AG08396 (cell line): ENCODE measurements at places on chromosomes 4 and X.

DNA sequence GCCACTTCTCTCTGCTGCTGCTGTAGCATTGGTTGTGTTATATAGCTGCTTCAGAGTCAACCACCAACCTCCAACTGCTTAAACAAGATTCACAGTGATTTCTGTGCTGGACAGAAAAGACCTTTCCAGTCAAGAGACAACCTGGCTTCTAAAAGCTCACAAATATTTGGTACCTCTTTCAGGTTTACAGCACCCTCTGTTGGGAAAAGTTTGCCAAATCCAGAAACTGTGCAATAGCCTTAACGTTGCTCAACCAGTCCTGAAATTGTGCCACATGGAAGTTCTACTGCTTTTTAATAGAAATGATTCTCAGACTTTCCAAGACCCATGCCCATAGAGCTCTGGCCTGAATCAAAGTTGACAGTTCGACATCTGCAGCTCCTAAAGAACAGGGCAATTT, 842.1 kb upstream of the HTR2C start:
- peak; percentile 7 for DNase-seq

GRCh38 chrX:53481816-53482465, 47.8 kb upstream of the HSD17B10 start:
- peak; percentile 59 for DNase-seq

DNA sequence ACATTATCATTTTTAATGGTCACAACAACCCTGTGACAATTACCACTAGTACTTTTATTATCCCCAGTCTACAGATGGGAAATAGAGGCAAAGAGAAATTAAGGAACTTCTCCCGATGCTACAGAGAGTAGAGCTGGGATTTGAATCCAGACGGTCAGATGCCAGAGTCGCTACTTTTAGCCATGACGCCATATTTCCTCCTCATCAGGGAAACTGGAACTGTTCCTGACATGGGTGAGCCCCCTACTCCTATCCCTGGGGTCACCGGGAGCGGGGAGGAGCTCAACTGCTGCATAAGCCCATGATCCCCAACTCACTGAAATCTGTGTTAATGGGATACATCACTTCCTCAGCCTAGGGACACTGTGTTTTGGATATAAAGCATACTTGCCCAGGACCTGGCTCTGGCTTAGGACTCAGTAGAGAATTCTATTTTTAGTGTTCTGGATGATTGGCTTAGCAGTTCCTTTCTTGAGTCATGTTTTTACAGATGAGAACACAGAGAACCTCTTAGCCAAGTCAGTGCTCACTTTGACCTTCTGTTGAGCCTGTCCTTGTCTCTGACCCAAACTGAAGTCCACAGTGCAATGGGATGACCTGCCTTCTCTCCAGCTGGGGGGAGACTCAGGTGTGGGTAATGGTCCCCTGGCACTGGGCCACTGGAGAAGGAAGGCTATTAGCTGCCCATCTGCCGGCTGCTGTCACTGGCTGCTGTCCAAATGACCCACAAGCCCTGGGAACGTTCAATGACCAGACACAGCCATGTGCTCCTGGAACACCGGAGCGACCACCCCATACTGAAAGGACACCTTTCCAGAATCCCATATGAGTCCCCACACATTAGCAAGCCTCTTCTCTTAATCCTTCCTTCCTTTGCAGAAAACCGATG, 90.8 kb upstream of the SHISA3 start:
- no peak for DNase-seq

DNA sequence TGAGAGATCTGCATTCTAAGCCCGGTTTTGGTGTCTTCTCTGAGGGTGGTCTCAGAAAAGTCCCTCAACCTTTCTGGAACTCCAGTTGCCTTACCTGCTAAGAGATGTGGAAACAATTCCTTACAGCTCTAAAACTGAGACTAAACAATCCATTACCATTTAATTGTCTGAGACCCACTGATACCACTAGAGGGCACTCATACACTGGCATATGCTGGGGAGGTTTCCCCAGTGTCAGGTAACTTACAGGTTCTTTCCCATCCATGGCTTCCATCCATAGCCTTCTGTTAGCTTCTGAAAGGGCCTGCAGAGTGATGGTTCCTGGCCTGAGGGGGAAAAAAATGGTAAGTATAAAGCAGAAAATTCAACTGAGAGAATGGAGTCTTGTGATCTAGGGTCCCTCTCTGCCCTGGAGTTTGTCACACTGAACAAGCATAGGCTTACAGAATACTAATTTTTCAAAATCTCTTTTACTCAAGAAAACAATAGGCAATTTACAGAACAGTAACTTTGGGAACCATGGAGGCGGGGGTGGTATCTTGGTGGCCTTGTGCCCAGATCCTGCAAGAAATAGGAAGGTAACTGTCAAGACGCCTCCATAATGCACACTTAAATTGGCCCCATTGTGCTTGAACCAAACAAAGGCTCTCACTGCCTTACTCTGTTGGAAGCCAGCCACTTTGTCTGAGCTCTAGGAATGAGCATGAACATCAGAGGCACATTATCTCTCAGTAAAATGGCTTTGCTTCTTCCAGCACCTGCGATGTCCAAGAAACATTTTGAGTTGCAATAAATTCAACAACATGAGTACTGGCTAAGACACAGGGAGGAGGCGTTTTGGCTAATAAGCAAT, 236.1 kb downstream of the OPHN1 start:
- DNase-seq, result peak; percentile 53

DNA sequence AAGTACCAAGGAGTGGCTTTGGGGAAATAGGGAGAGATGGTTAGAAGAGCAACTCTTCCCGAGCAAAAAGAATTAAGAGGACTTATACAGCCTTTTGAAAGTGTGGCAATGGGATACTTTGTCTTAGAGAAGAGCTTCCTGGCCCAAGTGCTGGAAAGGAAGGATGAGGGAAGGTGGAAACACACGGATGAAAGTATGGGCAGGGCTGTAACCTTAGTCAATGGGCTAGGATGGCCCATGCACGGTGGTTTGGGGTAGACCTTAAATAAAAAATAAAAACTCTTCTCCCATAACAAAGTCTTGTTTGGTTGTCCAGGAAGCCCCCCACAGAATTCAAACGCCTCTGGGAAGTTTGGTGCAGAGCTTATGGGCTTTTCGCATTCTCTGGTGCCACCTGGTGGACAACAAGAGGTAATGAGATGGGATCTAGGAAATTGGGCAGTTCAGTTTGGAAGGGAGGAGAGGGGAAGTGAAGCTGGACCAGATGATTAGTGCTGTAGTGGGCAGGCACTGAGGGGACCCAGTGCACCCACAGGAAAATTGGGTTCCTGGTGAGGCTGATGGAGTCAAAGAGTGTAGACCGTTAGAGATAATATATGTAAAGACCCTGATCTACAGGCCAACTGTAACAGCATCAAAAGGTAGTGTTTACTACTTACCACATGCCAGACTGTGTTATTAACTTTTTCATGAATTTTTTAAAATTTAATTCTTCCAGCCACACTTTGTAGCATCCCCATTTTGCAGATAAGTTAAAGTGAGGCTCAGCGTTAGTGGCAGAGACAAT, 13.8 kb upstream of the ENOX2 start:
- peak; percentile 64 for DNase-seq

DNA sequence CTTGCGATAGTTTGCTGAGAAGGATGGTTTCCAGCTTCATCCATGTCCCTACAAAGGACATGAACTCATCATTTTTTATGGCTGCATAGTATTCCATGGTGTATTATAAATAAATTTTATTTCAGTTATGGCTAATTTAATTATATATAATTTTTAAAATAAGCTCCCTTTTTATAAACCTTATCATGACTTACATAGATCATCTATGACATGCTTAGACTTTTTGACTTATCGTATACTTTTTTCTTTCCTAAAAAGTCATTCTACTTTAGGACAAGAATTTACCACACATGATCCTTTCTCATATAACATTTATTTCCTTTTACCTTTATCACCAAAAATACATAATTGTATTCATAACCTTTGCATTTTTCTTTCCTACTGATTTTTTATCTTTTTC, 376.5 kb downstream of the CCSER1 start:
- DNase-seq, result no peak

GRCh38 chr4:152771741-152772533, 7.6 kb downstream of the TIGD4 start:
- no peak for DNase-seq

GRCh38 chr4:106414366-106414765, 45.8 kb upstream of the GIMD1 start:
- DNase-seq, result no peak

GRCh38 chr4:71275570-71275969, 63.2 kb upstream of the SLC4A4 start:
- DNase-seq, result no peak

- no peak for DNase-seq
Observed at GRCh38 chr4:78414116-78414515, 137.5 kb upstream of the ANXA3 start.

DNA sequence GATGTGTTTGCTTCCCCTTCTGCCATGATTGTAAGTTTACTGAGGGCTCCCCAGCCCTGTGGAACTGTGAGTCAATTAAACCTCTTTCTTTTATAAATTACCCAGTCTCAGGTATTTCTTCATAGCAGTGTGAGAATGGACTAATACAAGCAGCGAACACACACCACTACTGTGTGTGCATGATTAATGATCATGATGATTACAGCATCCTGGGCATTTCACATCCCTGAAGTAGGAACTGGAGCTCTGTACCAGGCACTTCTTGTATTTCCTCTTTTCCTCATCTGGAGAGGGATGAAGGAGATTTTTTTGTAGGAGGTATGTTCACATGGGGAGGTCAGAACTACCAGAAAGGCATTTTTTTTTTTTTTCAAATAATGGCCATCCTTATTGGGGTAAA, 60.8 kb downstream of the PPM1K start:
- DNase-seq, result no peak

DNA sequence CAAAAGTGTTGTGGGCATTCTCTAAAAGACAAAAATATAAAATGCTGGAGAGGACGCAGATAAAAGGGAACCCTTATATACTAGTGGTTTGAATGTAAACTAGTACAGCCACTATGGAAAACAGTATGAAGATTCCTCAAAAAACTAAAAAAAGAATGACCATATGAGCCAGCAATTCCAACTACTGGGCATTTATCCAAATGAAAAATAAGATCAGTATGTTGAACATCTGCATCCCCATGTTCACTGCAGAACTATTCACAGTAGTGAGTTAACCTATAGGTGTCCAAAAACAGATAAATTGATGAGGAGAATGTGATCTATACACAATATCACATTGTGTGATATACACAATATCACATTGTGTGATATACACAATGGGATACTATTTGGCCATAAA, 1615.3 kb downstream of the PCDH18 start:
- DNase-seq, result no peak

GRCh38 chr4:151743128-151743854, 17.5 kb downstream of the GATB start:
- no peak for DNase-seq

GRCh38 chr4:71406459-71406963, 67.7 kb downstream of the SLC4A4 start:
- peak; percentile 21 for DNase-seq

- DNase-seq, result no peak
Observed at GRCh38 chr4:71360844-71361243, 22.0 kb downstream of the SLC4A4 start.

DNA sequence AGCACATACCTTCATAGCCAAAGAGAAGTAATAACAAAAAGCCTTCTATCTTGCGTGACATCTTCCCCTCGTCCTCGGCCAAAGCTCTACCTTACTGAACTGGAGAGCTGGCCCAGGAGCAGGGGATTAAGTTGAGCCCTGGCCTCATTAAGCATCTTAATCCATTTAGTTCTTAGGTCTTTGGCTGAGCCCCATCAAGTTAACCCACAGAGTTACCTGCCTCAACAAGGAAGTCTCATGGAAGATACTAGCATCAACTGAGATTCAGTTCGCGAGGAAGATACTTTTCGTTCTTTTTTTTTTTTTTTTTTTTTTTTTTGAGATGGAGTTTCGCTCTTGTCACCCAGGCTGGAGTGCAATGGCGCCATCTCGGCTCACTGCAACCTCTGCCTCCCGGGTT, at the start of gene RS1:
Gene RS1 (minus strand): TSS at position 101 of the 400 bp plus-strand sequence. CDS start 40 bp downstream, at position 61.
- DNase-seq, result no peak

GRCh38 chrX:119738742-119739141, 19.6 kb upstream of the SOWAHD start:
- DNase-seq, result no peak

DNA sequence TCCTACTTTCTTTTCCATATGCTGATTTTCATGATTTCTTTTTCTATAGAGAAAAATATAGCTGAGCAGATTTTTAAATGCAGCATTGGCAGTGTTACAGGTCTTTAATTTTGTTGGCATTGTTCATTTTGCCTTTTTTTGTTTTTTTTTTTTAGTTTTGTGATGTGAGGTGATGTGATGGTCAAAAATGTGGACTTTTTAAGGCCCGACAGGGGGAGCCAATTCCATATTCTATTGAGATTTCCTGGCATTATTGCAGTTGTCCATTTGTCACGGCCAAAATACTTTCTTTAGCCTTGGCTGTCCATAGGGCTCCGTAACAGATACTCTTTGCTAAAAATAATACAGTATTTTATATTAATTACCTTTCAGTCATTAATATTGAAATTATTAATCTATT, 47.8 kb downstream of the SLIT2 start:
- DNase-seq, result peak; percentile 23

GRCh38 chrX:118562582-118563164, 67.1 kb downstream of the DOCK11 start:
- no peak for DNase-seq

DNA sequence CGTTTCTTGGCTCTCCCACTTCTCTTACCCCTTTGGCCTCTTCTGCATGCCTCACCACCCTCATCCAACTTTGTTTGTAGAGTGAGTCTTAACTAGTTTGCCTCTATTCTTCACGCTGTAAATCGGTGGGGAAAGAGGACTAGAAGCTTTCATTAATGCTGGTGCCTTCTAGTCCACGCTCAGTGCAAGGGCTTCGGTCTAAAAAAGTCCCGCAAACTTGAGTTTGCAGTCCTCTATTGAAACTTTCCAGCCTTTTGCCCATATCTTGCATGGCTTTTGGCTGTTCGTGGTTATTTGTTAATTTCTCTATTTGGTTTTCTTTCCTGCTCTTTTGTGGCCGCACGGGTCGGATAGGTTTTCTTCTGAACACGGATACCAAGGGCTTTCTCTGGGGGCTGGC, 868 bp downstream of the DACH2 start:
- no peak for DNase-seq

- DNase-seq, result no peak
Observed at GRCh38 chr4:25110527-25111329, 49.5 kb downstream of the SEPSECS start.

DNA sequence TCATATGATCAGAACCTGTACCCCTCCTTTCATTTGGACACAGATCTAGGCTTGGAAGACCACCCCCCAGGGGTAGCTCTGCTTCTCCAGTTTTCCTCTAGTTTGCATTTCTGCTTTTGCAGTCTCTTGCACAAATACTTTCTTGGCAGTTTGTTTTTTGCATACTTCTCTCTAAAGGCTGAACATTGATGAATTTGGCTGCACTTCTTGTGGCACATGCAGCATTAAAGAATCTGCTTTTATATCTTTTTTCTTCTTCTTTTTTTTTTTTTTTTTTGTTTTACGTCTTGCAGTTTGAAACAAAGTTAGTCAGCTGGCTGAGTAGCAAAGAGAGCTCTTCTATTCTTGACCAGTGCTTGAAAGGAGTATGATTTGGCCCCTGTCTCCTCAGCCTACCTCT, 273.0 kb downstream of the GLUD2 start:
- no peak for DNase-seq
